Stromal cell of bone marrow (primary cell): ENCODE measurements at places on chromosomes 1 and 21.

GRCh38 chr1:89725011-89725370 lies 92.1 kb downstream of the LRRC8C start:
- DNase-seq, result peak; percentile 96

DNA sequence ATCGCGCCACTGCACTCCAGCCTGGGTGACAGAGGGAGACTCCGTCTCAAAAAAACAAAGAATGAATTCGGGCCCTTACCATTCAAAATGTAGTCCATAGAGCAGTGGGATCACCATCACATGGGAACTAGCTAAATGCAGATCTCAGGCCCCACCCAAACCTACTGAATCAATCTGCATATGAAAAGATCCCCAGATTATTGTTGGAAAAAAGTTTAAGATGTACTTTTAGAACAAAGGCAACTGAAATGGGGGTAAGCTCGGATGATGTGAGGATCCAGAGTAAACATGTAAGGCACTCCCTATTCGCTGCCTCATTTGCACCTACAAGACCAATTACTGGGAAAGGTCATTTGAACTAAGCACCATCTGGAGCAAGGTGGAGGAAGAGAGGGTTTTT lies 803 bp upstream of the FLAD1 start:
- DNase-seq, result no peak

DNA sequence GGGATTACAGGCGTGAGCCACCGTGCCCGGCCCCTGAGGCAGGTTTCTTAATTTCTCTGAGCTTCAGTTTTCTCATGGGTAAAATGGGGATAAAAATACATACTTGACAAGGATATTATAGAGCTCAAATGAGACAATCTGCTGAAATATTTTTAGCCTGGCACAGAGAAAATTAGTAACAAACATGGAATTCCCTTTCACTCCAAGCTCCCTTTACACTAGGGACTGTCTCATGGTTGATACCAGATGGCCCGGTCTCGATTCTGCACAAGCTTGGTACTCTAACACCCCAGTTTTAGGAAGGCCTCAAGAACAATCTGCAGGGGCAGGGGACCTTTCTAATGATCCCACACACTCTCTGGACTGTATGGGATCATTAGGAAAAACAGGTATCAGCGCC lies 671.7 kb downstream of the SMYD3 start:
- no peak for DNase-seq

GRCh38 chr1:184512724-184513123 lies 125.9 kb downstream of the C1orf21 start:
- DNase-seq, result no peak

DNA sequence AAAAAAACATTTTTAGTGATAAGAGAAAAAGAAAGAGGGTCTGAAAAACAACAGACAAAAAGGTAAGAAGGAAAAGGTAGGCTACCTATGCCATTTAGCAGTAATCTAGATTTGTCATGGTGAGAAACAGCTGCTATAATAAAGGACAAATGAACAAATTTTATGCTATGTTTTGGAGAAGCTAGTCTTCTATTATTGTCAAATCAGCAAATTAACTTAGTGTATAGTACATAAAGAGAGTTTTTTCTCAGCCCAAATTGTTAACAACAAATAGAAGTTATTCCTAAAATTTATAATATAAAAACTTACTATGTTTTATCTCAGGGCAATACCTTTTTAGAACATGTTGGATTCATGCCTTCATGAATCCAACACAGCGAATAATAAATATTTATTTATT lies 88.7 kb downstream of the KIFAP3 start:
- DNase-seq, result no peak

DNA sequence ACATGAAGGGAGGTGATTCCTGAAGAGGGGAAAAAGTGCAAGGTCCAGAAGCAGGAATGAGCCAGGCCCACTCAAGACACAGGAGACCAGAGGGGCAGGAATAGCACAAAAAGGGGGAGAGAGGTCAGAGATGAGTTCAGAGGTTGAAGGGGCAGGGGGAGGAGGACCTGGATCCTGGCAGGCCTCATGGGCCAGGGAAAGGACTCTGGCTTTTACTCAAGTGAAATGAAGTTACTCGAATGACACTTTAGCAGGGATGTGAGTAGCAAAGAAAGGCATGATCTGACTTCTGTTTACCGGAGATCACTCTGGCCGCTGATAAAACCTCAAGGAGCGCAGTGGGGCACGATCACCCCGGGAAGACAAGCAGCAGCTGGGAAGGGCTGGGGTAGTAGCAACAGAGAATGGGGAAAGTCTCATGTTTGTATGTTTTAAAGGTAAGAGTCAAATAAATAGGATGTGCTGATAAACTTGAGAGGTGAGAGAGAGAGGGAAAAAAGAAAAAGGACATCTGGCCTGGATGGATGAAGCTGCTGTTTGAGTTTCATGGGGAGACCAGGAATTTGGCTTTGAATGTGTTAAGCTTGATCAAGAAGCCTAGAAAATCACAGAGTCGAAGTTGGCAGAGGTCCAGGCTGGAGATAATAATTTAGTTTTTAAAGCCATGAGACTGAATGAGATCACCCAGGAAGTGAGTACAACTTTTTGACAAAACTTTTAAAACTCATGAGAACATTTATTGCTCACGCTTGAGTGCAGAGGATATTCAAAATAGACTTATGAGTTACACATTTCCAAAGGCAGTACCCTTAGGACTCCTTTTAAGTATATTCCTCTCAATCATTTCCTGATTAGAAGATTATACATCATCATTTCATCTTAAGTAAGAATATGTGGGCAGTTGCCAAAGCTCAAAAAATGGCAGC lies 156.0 kb downstream of the RERE start:
- DNase-seq, result peak; percentile 81

DNA sequence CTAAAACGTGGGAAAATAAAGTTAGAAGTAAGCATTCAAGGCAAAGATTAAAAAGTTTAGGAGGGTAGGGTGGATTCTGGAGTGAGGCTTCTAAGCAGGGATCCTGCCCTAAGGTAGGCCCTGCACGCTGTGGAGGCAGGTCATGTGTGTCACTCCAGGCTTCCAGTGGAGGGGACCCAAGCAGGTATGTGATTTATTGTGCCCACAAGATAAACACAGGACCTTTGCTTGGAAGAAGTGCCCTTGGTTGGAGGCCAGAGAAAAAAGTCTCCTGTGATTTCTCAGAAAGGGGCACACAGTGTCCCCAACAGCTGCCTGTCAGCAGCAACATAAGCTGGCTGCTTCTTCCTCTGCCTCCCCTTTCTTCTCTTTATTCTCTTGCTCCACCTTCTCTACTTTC lies 110.8 kb downstream of the FOXD2 start:
- DNase-seq, result no peak

- no peak for DNase-seq
These were observed 370.8 kb downstream of the RWDD3 start for GRCh38 chr1:95604771-95605170.

GRCh38 chr1:239868058-239868832 lies 223.4 kb upstream of the FMN2 start:
- DNase-seq, result no peak

DNA sequence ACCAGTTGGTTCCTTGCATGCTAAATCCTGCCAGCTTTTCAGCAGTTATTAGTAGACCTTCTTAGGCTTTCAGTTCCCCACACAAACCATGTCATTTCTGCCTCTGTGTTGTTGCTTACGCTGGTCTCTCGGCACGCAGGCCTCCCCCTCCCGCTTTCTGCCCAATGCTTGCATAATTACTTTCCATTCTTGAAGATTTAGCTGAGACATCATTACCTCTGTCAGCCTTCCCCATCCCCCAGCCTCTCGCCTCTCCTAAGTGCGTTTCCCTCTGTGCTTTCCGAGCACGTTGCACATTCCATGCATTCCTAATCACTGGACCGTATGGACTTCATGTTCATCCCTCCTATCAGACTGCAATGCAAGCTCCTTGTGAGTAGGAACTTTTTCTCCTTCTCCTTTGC lies 26.8 kb downstream of the TSHB start:
- no peak for DNase-seq

GRCh38 chr21:14952916-14953315 lies 111.9 kb downstream of the NRIP1 start:
- DNase-seq, result no peak

DNA sequence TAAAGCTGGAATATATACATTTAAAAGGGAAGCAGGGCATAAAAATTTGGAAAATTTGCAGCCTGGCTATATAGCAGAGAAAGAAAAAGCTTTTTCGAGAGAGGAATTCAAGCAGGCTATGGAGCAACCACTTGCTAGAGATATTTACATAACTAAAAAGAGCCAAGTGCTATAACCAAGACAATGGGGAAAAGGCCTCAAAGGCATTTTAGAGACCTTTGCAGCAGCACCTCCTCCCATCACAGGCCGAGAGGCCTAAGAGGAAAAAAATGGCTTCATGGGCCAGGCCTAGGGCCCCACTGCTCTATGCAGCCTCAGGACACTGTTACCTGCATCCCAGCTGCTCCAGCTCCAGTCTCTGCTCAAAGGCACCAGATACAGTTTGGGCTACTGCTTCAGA lies 37.0 kb downstream of the CAPN9 start:
- no peak for DNase-seq

DNA sequence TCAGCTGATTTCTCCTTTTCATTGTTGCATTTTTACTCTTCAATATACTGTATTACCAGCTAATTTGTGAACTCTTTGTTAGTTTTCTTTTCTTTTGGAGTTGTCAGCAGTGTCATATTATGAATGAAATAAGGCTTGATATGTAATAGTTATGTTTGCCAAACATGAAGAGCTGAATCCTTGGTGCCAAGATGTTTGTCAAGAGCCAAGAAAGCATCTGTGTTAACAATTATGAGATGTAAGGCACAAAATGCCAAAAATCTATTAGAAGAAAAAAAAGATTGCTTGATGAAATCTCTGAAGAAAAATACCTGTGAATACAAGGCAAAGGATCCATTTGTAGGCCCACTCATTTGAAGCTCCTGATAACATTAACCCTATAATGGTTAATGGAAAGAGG lies 48.4 kb upstream of the RNPC3 start:
- DNase-seq, result no peak

GRCh38 chr1:246153796-246154212 lies 353.3 kb downstream of the SMYD3 start:
- no peak for DNase-seq

DNA sequence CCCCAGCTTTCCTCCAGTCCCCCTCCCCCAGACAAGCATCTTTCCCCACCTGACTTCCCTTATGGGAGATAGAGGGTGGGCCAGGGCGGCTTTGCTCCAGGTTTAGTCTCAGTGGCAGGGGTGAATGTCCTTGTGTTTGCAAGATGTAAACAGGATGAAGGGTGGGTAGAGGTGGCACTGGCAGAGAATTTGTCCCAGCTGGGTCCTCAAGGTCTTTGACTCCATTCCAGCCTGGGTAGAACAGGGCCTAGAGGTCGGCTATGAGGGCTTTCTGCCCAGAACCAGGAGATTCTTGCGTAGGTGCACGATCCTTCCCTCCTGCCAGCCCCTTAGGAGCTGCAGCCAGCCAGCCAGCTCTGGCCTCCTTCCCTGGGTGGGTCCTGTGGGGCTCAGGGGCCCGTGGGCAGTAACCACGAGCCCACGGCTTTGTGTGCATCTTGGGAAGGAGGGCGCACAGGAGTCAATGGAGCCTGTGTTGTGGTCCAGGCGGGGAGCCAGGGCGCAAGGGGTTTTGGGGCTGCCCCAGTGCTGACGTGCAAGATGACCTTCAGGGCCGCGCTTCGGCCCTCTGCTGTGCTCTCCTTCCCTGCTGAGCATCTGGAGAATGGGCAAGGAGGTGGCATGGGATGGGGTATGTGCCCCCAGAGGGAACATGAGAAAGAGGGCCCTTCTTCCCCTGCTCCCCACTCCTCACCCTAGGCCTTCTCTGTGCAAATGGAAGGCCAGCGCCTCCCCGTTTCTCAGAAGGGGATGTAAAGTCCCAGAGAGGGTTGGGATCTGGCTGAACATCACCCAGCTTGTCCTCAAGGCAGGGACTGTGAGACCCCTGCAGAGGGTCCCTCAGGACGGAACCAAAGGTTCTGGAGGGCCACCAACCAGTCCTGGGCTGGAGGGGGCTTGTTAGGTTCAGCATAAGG lies 15.7 kb downstream of the POU3F1 start:
- no peak for DNase-seq

DNA sequence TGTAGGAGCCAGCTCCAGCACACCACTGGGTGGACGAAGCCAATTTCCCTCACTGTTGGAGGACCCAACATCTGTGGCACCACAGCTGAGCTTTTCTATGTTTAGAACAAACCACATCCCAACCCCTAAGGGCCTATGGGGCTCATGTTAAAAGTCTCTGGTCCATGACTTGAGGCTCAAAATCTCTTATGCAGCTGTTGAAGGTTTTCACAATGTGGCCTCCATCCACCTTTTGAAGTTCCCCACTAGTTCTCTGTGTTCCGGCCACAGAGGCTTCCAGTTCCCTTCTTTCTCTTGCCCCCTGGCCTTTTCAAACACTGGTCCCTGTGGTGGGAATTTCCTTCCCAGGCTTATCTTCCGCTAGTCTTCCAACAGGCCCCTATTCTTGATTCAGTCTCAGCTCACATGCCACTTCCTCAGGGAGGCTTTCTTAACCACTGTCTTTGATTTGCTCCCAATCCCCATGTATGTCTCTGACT lies 3.9 kb upstream of the IFNLR1 start:
- DNase-seq, result no peak

GRCh38 chr21:45623436-45623835 lies 20.1 kb upstream of the PCBP3 start:
- no peak for DNase-seq

DNA sequence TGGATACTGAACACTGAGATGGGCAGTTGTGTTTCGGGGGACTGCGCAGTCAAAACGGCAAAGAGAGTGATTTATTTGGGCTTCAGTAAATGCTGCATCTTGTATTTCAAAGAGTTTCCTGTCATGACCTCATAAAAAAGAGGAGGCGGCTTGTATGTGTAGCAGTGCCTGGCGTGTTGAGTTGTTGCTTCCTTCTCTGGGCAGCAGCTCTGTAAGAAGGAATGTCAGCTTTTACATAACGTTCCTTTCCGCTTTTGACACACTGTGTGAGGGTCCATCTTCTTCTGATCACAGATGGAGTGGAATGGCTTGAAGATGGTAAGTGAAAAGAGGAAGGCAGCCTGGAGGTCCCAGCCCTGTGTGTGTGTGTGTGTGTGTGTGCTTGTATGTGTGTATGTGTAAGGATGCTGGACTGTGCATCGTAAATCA lies 941 bp downstream of the ELAVL4 start:
- no peak for DNase-seq

- no peak for DNase-seq
These were observed 217.9 kb downstream of the FOXD2 start for GRCh38 chr1:47655521-47656300.

DNA sequence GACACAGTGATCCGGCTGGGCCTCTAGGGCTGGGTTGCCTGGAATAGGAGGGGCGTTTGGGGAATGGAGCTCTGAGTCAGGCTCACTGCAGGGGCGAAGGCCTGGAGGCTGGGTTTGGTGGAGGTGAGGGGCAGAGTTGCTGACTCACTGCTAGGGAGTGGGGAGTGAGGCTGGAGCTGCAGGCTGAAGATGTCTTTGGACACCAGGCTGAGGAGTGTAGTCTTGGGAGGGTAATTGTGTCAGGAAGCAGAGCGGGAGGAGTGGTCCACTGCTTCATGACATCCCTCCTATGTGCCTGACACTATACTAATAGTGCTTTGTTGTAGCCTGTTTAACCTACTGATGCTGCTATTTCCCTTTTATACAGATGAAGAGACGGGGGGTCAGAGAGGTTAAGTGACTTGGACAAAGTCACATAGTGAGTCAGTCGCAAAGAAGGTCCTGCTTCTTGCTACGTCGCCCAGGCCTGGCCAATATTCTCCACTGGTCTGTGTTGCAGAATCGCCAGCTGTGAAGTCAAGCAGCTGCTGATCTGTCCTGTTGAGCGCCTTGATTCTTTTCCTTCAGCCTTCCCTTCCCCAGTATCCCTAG lies 13.6 kb downstream of the ACTL8 start:
- peak; percentile 84 for DNase-seq

GRCh38 chr1:243391355-243391754 lies 135.5 kb downstream of the SDCCAG8 start:
- DNase-seq, result no peak
